ENCODE measurements at places on chromosomes 4 and X. TPM values are rescaled to one million over a fixed set of nuclear protein-coding genes. Genes with fewer than 3 reads are reported as not detected.
A peak's percentile ranks its signal among the peaks of the same experiment; 100 is the strongest.

The PPEF2 gene
- total RNA-seq, result not detected

The SUPT20HL2 gene
- not detected for total RNA-seq

The EDA2R gene
- total RNA-seq, result 5.6 TPM

- H3K4me3 ChIP-seq, result no peak overlapping the region
- no peaks in the 10 kb centered on the region for H3K36me3 ChIP-seq
- H3K27me3 ChIP-seq, result no peaks in the 10 kb centered on the region
- no peak for DNase-seq
- H3K4me1 ChIP-seq, result no peaks in the 10 kb centered on the region
- no peak overlapping the region for H3K27ac ChIP-seq
Observed at GRCh38 chrX:119391279-119391678, 7.9 kb upstream of the SLC25A43 start.

The WAS gene
- total RNA-seq, result 25.3 TPM

GRCh38 chr4:74327762-74328161 is 19.5 kb downstream of the EPGN start:
- no peak for DNase-seq
- H3K4me3 ChIP-seq, result no peak overlapping the region
- peaks cover 4% of the 10 kb centered on the region for H3K27me3 ChIP-seq

The ARHGAP6 gene
- total RNA-seq, result 17.1 TPM

DNA sequence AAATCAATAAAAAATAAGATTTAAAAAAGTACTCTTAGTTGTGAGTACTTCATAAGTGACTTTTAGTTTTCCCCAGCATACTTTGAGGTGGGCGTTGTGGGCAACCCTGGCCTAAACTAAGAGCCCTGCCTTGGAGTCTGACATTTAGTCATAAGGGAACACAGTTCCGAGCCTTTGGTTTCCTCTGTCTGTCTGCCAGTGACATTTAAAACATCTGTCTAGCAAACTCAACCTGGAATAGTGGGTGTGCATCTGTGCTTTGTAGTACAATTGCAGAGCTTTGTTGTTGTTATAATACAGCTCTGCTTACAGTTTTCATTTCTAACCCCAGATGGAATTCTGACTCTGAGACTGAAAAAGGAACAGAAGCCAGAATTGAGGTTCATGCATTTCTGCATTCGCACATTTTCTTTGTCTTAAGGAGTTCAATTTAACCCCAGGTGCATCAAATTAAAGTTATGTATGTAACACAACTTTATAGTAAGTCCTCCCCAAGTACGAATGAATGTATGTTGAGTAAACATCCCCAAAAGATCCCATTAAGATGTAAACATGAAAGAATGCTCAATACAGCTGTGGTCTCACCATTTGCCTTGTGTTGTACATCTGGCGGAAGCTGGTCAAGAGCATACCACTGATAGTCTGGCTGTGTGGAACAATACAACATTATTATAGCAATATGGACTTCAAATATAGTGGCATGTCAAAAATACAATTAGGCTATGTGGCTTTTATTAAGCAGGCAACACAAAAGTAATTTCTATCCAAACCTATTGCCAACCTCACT is 25.9 kb downstream of the TNIP3 start:
- H3K27ac ChIP-seq, result no peak overlapping the region
- DNase-seq, result no peak
- H3K36me3 ChIP-seq, result no peaks in the 10 kb centered on the region
- H3K27me3 ChIP-seq, result no peaks in the 10 kb centered on the region
- no peak overlapping the region for H3K4me3 ChIP-seq

DNA sequence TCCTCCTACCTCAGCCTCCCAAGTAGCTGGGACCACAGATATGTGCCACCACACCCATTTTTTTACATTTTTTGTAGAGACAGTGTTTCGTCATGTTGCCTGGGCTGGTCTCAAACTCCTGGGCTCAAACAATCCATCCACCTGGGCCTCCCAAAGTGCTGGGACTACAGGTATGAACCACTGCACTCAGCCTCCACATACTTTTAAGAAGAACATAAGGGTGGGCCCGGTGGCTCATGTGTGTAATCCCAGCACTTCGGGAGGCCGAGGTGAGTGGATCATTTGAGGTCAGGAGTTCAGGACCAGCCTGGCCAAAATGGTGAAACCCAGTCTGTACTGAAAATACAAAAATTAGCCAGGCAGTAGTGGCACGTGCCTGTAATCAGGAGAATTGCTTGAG is 51.5 kb upstream of the MXD4 start:
- no peaks in the 10 kb centered on the region for H3K27me3 ChIP-seq
- no peaks in the 10 kb centered on the region for H3K36me3 ChIP-seq

DNA sequence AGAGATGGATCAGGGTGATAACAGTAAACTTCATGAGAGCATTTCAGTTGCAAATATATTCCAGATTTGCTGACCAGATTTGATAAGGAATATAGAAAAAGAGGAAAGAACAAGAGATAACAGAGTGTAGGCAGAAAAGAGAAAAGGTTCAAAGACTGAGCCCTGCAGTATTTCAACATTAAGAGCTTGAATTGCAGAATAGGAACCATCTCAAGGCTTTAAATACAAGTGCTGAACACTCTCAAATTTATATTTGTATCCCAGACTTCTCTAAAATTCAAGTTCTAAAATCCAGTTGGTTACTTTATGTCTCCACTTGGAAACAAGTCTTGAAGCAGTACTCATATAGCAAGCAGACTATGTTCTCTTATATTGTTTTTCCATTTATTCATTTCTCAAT is 9.7 kb upstream of the MYOZ2 start:
- H3K27ac ChIP-seq, result no peak overlapping the region
- H3K4me3 ChIP-seq, result no peak overlapping the region
- H3K36me3 ChIP-seq, result no peaks in the 10 kb centered on the region
- no peak for DNase-seq

GRCh38 chr4:6480534-6481088 is 8.2 kb upstream of the PPP2R2C start:
- no peak overlapping the region for H3K27ac ChIP-seq
- DNase-seq, result no peak
- no peaks in the 10 kb centered on the region for H3K4me1 ChIP-seq
- H3K27me3 ChIP-seq, result peaks cover 3% of the 10 kb centered on the region
- H3K4me3 ChIP-seq, result no peak overlapping the region
- no peaks in the 10 kb centered on the region for H3K36me3 ChIP-seq

DNA sequence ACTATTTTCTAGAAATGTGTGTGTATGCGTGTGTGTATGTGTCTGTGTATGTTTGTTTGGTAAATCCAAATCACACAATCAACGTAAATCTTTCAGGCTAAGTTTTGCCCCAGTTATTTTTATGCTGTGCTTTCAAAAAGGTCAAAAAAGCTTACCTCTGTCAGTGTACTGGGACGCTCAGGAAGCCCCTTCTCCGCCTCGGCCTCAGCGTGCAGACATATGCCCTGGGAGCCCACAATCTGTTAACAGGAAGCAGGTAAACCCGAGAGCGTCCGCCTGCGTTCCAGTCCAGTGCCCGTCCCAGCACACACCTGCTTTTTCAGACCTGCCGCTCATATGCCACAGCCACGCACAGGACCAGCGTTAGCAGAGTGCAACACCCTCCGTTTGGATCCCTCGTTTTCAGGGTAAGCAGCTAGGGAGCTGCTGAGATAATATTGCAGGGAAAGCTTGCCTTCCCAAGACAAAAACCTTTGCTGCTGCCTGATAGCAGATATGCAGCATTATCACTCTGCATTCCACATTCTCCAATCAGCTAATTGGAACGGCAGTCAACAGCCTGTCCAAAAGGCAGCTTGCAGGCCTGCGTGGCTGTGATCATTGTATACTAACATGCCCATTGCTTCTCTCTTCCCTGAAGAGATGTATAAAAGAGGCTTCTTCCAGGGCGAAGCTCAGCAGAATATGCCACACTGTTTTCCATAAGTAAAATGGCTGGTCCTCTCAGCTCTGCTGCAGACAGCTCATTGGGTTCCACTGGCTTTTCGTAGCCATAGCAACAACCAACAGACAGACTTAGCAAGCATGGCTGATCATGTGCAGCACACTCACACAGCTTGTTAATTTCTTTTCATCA is at the start of gene SORBS2:
Gene SORBS2 (minus strand): TSS at position 686 of the 856 bp plus-strand sequence. CDS start 121,623 bp downstream, outside the sequence.
- H3K4me1 ChIP-seq, result no peaks in the 10 kb centered on the region
- H3K4me3 ChIP-seq, result peak within 1 kb of the TSS; percentile 50
- no peaks in the 10 kb centered on the region for H3K27me3 ChIP-seq
- no peaks in the 10 kb centered on the region for H3K36me3 ChIP-seq
- DNase-seq, result peak; percentile 79
- H3K27ac ChIP-seq, result peak within 1 kb of the TSS; percentile 80

The ZNF732 gene
- 0.23 TPM for total RNA-seq

The MMGT1 gene
- 30.2 TPM for total RNA-seq

- no peak for DNase-seq
- no peaks in the 10 kb centered on the region for H3K4me1 ChIP-seq
- no peaks in the 10 kb centered on the region for H3K36me3 ChIP-seq
- H3K4me3 ChIP-seq, result peak overlapping the region; percentile 12
- no peaks in the 10 kb centered on the region for H3K27me3 ChIP-seq
Observed at GRCh38 chr4:147550626-147551246, 66.5 kb upstream of the TMEM184C start.

GRCh38 chr4:1627417-1628313 is 56.4 kb downstream of the FAM53A start:
- no peaks in the 10 kb centered on the region for H3K27me3 ChIP-seq
- no peak for DNase-seq
- H3K4me3 ChIP-seq, result no peak overlapping the region
- no peaks in the 10 kb centered on the region for H3K4me1 ChIP-seq

GRCh38 chr4:105560421-105560848 is 8.0 kb downstream of the ARHGEF38 start:
- H3K27ac ChIP-seq, result no peak overlapping the region
- peaks cover 3% of the 10 kb centered on the region for H3K4me1 ChIP-seq
- no peak overlapping the region for H3K4me3 ChIP-seq

The CSAG3 gene
- not detected for total RNA-seq

GRCh38 chrX:130916636-130917422 is 13.8 kb upstream of the ENOX2 start:
- H3K4me3 ChIP-seq, result no peak overlapping the region
- no peak overlapping the region for H3K27ac ChIP-seq
- no peaks in the 10 kb centered on the region for H3K4me1 ChIP-seq
- H3K27me3 ChIP-seq, result no peaks in the 10 kb centered on the region
- H3K36me3 ChIP-seq, result no peaks in the 10 kb centered on the region
- DNase-seq, result no peak

DNA sequence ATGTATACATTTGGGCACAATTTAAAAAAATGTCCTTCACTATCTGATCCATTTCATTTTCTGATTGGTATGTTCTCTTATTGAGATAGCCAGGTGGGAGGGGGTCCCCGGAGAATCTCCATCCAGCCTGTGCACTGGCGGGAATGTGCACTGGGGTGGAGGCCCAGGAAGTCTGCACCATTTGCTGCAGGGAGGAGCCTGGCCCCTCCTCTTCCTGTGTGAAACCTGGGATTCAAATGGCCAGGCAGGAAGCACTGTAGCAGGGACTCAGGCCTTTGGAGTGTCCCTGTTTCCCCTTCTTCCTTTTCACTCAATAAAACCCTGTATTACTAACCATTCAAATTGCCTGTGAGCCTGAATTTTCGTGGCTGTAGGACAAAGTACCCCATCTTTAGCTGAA is 44.3 kb downstream of the GPRIN3 start:
- H3K4me3 ChIP-seq, result no peak overlapping the region
- H3K27me3 ChIP-seq, result no peaks in the 10 kb centered on the region
- H3K4me1 ChIP-seq, result no peaks in the 10 kb centered on the region
- no peak for DNase-seq
- H3K36me3 ChIP-seq, result no peaks in the 10 kb centered on the region
- H3K27ac ChIP-seq, result no peak overlapping the region

DNA sequence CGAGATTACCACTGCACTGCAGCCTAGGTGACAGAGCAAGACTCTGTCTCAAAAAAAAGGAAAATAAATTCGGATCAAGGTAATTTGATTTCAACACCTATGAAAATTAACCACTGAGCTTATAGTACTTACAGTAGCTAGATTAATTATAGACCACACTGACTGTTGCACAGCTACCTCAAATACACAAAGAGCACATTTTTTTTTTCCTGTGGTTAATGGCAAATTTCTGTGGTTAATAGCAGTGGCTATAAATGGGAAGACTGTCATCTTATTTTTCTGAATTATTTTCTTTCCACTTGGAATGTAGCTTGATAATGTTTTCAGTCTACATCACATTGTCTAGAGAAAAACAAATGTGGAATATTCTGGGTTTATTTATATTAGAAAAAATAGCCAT is 1661.6 kb upstream of the PCDH7 start:
- no peaks in the 10 kb centered on the region for H3K36me3 ChIP-seq
- H3K4me1 ChIP-seq, result no peaks in the 10 kb centered on the region
- H3K27me3 ChIP-seq, result no peaks in the 10 kb centered on the region

DNA sequence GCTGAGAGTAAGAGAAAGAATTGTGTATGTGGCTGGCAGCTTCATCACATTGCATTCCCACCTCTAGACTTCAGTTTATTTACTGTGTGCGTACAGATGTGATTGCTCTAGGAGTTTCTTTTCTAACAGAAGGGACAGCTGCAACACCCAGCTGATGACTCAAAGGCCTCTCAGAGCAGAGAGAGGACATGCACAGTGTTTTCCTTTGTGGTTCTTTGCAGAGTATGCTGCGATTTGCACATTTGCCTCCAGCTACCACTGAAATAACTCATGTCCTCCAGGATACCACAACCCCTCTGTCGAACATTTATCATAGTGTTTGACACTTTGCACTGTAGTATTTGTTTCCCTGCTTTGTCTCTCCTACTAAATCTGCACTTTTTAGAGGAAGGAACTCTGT is 294.1 kb downstream of the STIM2 start:
- no peak overlapping the region for H3K27ac ChIP-seq
- H3K4me1 ChIP-seq, result no peaks in the 10 kb centered on the region
- no peak for DNase-seq
- H3K4me3 ChIP-seq, result no peak overlapping the region
- peaks cover 3% of the 10 kb centered on the region for H3K27me3 ChIP-seq
- no peaks in the 10 kb centered on the region for H3K36me3 ChIP-seq

GRCh38 chr4:149108626-149109025 is 666.4 kb upstream of the NR3C2 start:
- H3K4me3 ChIP-seq, result no peak overlapping the region
- no peaks in the 10 kb centered on the region for H3K36me3 ChIP-seq
- no peak for DNase-seq
- H3K27ac ChIP-seq, result no peak overlapping the region
- no peaks in the 10 kb centered on the region for H3K4me1 ChIP-seq
- H3K27me3 ChIP-seq, result no peaks in the 10 kb centered on the region

The OPHN1 gene
- 9.8 TPM for total RNA-seq

DNA sequence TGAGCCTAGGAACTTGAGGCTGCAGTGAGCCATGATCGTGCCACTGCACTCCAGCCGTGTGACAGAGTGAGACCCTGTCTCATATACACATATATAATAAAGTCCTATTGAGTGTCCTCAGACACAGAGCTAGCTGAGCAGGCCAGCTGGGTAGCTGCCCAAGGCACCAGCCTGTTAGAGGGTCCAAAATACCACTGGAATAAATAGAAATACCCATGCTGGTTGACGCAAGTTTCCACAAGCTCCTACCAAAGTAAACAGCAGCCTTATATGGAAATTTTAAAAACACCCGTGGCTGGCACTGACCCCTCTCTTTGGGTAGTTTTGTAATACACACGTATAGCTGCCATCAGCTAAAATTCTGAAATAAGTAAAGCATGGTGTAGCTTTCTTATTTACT is 348.6 kb downstream of the BCOR start:
- H3K27ac ChIP-seq, result no peak overlapping the region
- peaks cover 5% of the 10 kb centered on the region for H3K4me1 ChIP-seq
- no peak for DNase-seq
- H3K4me3 ChIP-seq, result no peak overlapping the region
- H3K36me3 ChIP-seq, result no peaks in the 10 kb centered on the region
